CD8-positive, alpha-beta memory T cell (primary cell): ENCODE measurements at places on chromosomes 7 and 10.

DNA sequence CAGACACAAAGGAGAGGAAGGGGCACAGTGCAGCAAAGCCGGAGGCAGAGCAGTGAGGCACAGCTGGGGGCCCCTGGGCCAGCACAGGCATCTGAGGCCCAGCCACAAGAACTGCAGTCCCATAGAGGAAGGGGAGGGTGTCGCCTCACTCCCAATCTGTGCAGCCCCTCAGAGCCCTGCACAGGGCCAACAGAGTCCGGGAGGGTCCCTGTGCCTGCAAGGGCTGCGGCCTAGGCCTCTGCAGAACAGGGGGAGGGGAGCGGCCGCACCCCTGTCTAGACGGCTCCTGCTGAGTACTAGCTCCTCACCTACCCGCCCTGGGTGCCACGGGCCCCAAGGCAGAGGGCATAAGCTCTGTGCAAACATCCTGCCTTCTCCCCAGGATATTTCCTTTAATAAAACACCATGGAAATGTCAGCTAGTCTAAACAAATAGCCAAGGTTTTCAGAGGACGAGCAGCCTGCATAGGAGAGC is 32.4 kb upstream of the RET start:
- no peak for DNase-seq

- no peak for DNase-seq
Measured at GRCh38 chr10:3827266-3827665, 42.3 kb upstream of the KLF6 start.

DNA sequence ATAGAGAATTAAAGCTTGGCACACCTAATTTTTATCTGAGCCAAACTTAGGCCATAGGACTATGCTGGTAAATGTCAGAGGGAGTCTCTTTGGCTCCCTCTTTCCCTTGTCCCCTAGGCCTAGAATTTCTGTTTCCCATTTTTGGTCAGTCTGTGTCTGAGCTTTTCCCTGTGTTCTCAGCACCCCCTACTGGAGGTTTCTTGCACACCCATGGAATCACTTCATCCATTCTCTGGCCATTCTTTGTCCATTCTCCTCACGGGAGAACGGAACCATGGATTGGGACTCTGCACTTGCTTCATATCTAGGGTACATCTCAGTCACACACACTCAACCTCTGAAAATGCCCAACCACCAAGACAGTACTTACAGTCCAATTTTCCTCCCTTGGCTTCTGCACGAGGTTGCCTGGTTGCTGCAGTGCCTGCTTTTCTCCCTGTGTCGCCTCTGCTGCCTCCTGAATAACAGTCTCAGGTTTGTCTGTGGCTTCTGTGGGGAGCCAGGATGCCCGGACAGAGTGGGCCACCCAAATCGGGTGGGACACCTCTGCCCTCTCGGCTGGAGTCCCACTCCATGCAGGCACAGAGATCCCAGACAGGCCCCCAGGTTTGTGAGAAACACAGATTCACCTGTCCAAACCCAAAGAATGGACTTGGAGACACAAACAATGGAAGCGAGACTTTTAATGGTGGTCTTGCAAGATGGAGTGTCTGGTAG is 35.1 kb upstream of the DNAH11 start:
- peak; percentile 15 for DNase-seq

GRCh38 chr10:103775776-103776175 is 79.6 kb downstream of the SH3PXD2A start:
- DNase-seq: no peak
